ENCODE measurements at places on chromosomes 2 and 18.

DNA sequence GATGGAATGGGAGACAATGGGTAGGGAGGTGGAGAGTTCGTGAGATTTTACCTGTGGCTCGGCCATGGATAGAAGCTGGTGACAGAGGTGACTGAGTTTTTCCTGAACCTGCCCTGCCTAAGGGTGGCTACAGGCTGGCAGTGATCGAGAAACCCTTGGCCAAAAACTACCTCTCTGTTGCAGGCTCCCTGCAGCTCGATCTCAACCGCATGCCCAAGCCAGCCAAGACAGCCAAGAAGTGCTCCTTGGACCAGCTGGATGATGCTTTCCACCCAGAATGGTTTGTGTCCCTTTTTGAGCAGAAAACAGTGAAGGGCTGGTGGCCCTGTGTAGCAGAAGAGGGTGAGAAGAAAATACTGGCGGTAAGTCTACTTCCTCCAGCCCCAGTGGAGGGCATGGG, 225.5 kb downstream of the DYSF start:
- DNase-seq: no peak

DNA sequence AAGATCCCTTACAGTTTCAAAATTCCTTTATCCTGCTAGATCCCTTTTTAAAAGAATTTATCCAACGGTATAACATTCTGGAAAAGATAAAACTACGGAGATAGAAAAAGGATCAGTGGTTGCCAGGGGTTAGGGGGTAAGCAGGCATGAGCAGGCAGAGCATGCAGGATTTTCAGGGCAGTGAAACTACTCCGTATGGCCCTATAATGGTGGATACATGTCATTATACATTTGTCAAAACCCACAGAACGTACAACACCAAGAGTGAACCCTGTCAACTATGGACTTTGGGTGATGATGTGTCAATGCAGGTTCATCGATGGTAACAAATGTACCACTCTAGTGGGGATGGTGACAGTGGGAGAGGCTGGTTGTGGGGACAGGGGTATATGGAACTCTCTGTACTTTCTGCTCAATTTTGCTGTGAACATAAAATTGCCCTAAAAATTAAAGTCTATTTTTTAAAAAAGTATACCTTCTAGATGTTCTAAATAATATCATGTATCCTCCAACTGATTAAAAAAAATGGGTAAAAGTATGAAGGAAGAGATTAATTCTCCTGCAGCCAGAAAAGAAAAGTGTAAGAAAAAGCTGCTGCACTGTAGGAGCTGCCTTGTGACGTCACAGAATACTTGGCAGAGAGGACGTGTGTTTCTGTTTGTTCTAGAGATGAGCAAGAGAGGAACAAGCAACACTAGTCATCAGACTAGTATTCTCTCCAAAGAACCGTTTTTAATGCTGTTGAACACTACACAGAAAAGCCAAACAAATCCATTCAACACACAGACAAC, 23.6 kb downstream of the ANKRD44 start:
- no peak for DNase-seq

DNA sequence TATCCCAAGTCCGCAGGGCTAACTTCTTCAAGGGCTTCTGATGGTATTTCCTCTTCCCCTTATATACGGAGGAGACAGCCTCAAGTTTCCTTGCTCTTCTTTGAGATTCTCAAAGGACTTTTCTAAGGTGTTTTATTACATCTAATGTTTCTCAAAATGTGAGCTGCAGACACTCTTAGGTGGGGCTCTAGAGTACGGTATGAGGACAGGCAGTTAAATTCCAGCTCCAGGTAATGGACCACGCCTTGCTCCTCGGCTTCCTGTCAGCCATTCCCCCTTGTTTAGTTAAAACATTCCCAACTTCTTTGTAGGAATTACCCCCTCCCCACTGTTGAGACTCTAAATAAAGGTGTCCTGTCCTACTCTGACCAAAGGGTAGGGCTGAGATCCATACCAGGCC, 131.9 kb downstream of the IRS1 start:
- no peak for DNase-seq

DNA sequence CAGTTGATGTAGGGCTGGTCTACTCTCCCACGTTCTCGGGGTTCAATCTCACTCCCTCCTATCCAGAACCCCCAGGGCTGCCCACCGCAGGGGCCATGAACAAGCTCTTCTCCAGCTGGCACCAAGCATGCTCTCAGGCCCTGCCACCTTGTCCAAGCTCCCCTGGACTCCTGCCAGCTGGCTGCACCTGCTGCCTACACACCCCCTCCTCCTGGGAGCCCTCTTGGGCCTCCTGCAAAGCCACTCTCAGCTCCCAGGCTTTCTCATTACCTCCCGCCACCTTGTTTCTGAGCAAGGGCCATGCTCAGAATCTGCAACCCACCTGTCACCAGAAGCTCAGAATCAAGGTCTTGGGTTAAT, 56.0 kb downstream of the HDAC4 start:
- DNase-seq: no peak

DNA sequence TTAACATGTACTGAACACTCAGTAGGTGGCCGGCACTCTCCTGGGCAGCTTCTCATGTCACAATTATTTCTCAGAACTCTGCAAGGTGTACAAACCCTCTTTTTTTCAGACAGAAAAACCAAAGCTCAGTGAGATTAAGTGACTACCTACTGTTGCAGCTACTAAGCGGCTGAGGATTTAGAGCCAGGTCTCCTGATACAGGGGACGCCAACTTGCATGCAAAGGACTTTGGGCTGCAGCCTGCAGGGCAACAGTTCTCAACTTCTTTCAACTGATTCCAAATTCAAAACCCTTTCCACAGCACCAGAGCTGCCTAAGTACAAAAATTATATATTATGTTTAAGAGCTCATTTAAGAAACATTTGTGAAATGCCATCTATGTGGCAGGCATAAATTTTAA, 177.6 kb downstream of the SUCLG1 start:
- DNase-seq: no peak

GRCh38 chr18:12287684-12288402, 20.2 kb upstream of the TUBB6 start:
- peak; percentile 17 for DNase-seq

GRCh38 chr2:176187200-176187898, 1.1 kb upstream of the HOXD1 start:
- DNase-seq: no peak

DNA sequence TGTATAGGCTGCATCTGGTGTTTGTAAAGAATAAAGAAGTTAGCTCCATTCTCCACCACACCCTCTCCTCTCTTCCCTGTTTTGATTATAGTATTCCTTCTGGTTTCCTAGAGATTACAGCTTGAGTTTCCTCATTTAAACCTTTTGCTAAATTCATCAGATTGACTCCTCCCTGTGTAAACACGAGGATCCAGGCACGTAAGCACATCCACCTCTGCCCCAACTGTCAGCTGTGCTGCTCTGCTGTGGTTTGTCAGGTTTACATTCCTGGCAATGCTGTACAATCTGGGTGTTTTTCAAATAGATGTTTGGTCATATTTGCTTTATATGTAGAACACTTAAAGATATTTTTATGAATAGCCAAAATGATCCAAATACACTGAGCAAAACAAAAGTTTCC, 302.8 kb downstream of the PTGR3 start:
- DNase-seq: no peak

DNA sequence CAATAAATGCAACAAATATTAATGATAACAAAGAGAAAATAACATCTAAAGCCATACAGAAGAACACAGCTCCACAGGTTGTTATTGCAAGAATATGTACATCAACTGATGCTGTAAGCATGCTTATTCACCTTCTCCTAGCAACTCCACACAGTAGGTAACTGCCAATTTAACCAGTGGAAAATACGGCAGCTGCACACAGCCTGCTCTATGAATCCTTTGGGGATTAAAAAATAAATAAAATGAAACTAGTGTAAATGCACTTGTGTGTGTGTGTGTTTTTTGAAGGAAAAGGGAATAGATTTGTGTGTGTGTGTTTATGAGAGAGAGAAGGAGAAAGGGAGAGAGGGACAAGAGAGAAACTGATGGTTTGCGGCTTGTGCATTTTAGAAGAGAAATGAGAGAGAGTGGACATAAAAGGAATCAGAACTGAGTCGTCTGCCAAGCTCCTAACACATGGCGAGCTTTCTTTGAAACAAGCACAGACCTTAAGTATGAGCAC, 96.2 kb upstream of the PDE1A start:
- DNase-seq: no peak

DNA sequence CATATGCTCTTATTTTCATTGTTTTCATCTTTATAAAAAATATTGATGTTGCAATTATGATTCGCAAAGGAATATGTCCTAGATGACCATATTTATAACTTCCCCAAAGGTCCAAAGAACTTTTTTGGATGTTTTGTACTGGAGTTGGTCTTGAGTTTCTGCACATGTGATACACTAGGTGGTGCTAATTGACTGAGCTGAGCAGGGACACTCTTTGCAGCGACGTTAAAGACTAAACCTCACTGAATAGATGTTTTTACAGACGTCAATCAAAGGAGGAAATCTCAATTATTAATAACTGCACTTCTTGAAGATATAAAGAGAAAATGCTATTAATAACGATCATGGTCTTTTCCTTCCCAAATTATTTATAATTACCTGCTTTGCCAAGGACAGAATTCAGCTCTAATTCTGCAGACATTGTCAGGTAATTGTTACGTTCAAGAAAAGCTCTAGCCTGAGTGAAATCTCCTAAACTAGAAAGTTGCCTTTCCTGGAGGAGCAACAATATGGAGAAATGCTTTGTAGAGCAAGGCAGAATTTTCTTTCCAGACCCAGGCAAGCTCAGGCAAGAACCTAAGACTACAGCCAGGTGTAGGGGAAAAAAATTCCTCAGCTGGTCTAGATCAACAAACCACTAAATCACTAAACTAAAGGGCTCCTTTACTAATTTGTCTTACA, 119.3 kb upstream of the RBBP8 start:
- no peak for DNase-seq

DNA sequence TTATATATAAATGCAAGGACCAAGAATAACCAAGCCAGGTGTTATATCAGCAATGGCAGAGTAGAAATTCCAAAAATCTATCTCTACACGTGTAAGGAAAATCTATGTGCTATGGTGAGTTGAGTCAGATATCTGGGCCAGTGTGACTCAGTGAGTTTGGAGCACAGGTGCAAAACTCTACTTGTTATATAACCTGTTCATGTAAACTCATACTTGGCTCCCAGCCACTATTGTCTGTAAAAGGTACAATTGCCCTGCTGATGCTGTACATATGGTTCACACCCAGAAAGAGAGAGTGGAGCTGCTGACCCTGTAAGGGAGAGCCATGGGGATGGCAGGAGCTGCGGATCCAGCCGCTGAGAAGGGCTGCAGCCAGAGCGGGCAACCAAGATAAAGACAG, 112.0 kb downstream of the TRABD2A start:
- no peak for DNase-seq

DNA sequence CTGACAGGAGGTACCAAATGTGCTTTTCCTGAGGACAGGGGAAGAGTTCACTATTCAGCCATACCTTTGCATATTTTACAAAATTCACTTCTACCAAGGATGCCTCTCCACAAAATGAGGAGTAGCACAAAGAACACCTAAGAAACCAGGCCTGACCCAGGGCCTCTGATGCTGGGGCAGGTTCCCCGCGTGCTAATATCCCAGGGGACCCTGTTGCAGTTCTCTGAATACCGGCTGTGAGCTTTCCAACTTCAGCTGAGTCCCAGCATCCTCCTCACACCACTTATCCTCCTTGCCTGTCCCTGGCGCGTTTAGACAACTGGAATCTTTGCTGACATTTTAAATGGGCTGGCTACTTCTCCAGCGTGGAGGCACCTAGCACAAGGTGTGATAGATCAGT, 142.3 kb downstream of the BCL2 start:
- no peak for DNase-seq

- DNase-seq: no peak
These were observed 153.5 kb upstream of the ALKAL2 start for GRCh38 chr2:441258-442022.

All from stimulated activated naive CD8-positive, alpha-beta T cell treated with anti-CD3 and anti-CD28 coated beads, Interleukin-15, Interleukin-2, amounts not matched to agents 100 U/mL and 50 U/mL, for 24 hours (primary cell).